ENCODE measurements at places on chromosomes 3 and 15. TPM values are rescaled to one million over a fixed set of nuclear protein-coding genes. Genes with fewer than 3 reads are reported as not detected.

TUSC7 gene
- total RNA-seq, result not detected

ALPK3 gene
- total RNA-seq, result 0.03 TPM

TLR9 gene
- total RNA-seq, result not detected

PLS1 gene
- 13.6 TPM for total RNA-seq

SLC6A1 gene
- not detected for total RNA-seq

GCHFR gene
- total RNA-seq, result 6.7 TPM

PRR20G gene
- 0.14 TPM for total RNA-seq

NR2E3 gene
- total RNA-seq, result 0.38 TPM

CLN6 gene
- 83.4 TPM for total RNA-seq

FAH gene
- total RNA-seq, result 34.1 TPM

CHRM5 gene
- 0.01 TPM for total RNA-seq

FBXL22 gene
- total RNA-seq, result 0.27 TPM

GLCE gene
- 22.0 TPM for total RNA-seq

RTP1 gene
- not detected for total RNA-seq

EIF4G1 gene
- 273 TPM for total RNA-seq

GPR149 gene
- total RNA-seq, result not detected

TNNC1 gene
- total RNA-seq, result 1.2 TPM

GOLGA8N gene
- total RNA-seq, result 0.96 TPM

CCDC14 gene
- total RNA-seq, result 17.1 TPM

ISLR2 gene
- total RNA-seq, result 0.13 TPM

OIP5 gene
- 13.6 TPM for total RNA-seq

MESP2 gene
- total RNA-seq, result 0.51 TPM

DISP2 gene
- total RNA-seq, result 1.3 TPM
